Stimulated activated CD4-positive, alpha-beta T cell treated with anti-CD3 and anti-CD28 coated beads, Interleukin-4, amount 100 ng/mL, for 1 hour (primary cell): ENCODE measurements at places on chromosomes 1 and 21.

GRCh38 chr1:160097911-160098851, at the start of gene IGSF8:
TSS of gene IGSF8 (minus strand) at chr1:160098619. CDS start at chr1:160098472, 147 bp downstream.
- peak; percentile 90 for DNase-seq

- DNase-seq = no peak
Measured at GRCh38 chr21:37553078-37553481, 186.5 kb downstream of the DYRK1A start.

- DNase-seq = no peak
Measured at GRCh38 chr1:213017447-213018273, 2.0 kb upstream of the ANGEL2 start.

DNA sequence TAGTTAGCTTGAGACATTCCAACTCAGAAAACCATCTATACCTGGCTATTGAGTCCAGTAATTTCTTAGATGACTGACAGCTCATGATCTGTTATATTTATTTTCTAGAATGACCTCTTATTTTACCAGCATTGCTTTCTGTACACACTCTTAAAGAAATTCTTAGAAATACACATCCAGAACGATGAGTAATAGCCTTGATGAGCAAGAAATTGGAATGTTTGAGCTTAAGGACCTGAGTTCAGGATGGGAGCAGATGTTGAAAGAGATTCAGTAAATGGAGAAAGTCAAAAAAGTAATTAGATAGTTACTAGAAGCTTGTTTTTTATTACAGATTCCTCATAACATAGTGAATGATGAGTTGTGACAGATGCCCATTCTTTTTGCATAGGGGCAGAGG, 11.7 kb downstream of the PYHIN1 start:
- no peak for DNase-seq

GRCh38 chr1:33575324-33575879, 103.0 kb downstream of the ZSCAN20 start:
- DNase-seq = no peak
